ENCODE measurements at places on chromosomes 3 and 15.

GRCh38 chr3:166955201-166955939, 424.7 kb downstream of the ZBBX start:
- DNase-seq: no peak

GRCh38 chr3:151912028-151912427, 38.6 kb downstream of the SUCNR1 start:
- no peak for DNase-seq

DNA sequence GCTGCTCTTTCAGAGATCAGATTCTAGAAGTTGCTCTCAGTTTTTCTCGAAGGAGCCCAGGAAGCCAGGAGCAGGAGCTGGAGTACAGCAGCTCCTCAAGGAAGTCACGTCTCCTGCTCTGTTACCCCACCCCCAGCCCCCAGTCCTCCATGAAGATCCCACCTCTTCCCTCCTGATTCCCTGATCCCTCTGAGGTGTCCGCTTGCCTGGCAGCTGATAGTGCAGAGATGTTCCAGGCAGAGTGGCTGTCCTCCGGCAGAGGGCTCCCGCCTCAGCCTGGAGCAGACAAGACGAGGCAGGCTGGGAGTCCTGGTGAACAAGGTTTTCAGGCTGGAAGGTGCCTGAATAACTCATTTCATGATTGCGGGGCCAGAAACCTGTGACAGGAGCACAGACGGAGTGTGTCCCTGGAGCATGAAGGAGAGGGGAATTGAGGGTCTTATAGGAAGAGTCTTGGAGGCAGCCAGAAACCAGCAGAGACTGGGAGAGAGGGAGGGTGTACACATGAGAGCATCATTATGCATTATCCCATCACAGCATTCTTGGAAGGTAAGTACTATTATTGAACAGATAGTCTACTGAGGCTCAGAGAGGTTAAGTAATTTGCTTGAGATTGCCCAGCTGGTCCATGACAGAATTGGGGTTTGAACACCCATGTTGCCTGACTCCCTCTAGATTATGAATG, 1.2 kb downstream of the HRH1 start:
- DNase-seq: peak; percentile 22

GRCh38 chr15:78212546-78213424, 21.6 kb downstream of the ACSBG1 start:
- no peak for DNase-seq

GRCh38 chr3:151916781-151917180, 43.3 kb downstream of the SUCNR1 start:
- DNase-seq: no peak

- no peak for DNase-seq
Measured at GRCh38 chr3:149339931-149340309, 6.5 kb upstream of the TM4SF18 start.

GRCh38 chr15:74906067-74906449, 593 bp downstream of the FAM219B start:
- DNase-seq: peak; percentile 34

DNA sequence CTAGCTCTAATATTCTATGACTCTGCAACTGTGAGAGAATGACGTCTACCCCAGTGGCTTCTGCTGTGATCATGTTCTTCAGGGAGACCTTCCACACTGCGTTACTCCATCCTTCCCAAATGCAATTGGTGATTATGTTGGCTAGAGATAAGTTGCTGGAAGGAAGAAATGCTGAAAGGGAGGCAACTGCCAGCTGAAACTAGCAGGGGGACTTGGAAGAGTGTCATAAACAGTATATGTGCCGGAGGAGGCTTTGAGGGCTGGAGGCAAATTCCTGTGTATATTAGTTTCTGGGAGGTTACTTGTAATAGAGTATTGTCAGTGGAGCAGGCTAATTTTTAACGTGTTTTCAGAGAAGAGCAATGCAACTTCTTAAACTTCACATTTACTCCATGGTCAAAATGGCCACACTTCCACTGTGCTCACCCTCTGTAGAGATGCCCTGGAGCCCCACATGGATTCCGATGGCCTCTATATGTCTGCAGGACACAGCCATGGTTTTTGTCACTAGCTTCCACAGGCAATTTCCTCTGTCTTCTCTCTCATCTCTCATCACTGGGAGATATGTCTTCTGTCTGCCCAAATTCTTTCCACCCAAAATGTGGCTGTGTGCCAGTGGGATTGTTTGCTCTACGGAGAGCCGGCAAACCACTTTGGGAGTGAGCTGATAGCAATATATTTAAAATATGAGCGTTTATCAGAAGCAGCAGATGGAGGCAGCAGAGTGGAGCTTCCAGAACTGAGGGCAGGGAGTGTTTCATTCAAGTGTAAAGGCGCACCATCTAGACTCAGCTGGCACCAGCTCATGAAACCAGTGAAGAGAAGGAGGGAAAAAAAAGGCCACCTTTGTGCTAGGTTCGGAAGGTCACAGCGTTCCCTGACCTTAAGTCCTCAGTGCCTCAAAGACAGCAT, 13.3 kb upstream of the CD47 start:
- DNase-seq: no peak

- DNase-seq: peak; percentile 68
Measured at GRCh38 chr3:10198761-10199649, 34.3 kb downstream of the IRAK2 start.

DNA sequence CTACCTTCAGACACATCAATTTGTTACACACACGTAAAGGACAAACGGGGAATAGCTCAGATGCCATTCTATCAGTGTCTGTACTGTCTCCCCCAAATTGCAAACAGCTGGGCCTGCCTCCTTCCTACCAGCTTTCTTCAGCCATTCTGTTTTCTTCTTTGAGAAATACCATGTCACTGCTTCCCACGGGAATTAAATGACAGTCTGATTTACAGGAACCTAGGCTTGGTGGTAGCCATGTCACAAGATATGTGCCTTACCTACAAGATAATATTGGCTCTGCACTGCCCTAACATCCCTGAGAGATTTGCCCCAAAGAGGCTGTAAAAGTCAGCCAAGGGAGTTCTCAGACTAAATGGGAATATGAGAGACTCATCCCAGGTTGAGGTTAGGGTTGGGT, 308.3 kb downstream of the LRTM1 start:
- no peak for DNase-seq

- DNase-seq: no peak
Measured at GRCh38 chr3:16113704-16114103, 60.8 kb upstream of the GALNT15 start.

- no peak for DNase-seq
Measured at GRCh38 chr3:64815195-64815631, 127.4 kb upstream of the ADAMTS9 start.

DNA sequence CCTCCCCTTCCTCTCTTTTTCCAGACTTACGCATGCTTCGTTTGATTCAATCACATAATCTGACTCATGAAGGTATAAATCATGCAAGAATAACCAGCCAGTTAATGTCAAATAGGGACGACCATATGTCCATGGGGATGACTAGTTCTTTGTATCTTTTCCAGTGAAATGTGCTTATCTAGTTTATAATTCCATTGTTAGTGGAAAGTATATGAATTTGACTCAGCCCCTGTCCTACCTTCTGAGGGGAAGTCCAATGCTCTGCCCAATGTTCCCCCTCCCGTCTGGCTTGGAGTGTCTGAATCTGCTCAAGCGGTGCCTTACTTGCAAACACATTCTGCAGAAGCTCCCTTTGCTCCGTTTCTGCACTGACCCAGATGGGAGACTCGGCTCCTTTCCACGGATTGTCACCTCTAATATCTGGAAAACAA, 55.0 kb upstream of the EPHB3 start:
- no peak for DNase-seq

GRCh38 chr3:115704661-115705338, 81.5 kb downstream of the GAP43 start:
- DNase-seq: no peak

DNA sequence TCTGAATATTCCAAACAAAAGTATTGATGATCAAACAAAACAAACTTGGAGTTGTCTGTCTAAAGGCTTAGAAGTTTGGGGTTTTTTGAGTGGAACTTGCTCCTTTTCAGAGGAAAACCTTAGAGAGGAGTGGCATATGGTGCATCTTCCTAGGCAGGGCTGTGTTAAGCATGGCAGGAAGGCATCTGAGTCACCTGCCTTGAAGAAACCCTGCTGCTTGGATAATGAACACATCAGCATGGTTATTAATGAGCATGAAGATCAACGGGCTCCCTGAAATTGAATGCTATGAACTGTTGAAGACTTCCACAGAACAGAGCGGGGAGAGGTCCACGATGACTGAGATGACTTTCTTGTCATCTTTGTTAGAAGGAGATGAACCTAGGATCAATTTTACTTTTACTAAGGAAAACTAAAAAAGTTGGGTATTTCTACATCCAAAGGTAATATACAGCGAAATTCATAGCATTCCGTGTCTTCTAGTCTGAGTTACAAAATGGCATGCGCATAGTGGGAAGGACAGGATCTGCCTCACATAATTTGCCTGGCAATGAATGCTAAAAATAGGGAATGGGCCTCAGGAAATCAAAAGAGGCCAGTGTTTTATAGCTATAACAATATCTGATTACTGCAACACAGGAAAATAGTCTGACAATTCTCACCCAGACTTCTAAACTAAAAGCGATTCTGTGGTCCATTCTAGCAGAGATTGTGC, 11.6 kb upstream of the TMED3 start:
- no peak for DNase-seq

GRCh38 chr3:166688665-166689064, 691.4 kb downstream of the ZBBX start:
- DNase-seq: no peak

DNA sequence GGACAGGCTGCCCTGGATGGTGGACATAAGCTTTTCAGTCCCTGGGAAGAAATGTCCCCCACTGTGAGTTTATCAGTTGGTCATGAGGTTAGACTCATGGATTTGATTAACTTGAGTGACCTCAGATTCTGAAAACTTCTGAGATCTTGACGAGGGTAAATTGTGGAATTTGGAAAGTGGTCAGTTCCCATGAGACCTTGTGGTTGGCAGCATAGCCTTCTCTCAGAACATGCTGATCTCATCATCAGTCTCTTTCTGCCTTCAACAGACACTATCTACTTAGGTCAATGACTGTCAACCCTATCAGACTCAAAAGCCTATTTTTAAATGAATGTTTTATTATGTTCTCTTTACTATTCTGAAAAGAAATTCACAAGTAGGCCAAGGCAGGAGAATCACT, 45.6 kb upstream of the NDUFB4 start:
- no peak for DNase-seq

GRCh38 chr3:181626036-181626435, 85.7 kb upstream of the SOX2 start:
- no peak for DNase-seq

DNA sequence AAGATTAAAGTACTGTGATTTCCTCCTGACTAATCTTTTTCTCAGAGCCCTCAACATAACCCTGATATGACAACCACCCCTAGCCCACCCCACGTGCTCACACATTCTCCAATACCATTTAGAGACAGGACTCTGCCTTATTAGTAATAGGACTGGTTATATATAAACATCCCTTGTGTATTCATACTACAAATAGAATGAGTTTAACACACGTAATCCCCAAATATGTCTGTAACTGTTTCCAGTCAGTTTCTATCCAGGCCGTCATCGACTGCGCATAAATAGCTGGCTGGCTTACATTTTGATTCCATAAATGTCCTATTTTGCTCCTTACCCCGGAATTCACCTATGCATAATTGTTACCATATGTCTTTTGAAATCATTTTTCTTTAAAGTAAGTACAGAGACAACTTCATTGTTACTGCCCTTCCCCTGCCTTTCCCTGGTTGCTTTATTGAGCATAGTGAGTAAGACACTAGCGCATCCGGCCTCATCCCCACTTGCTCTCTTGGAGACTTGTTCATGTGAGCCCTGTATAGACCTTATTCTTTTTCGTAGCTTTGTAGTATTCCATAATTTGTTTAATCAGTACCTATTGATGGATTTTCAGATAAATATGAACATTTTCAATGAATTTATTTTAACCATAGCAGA, 3.5 kb upstream of the P2RY14 start:
- no peak for DNase-seq

DNA sequence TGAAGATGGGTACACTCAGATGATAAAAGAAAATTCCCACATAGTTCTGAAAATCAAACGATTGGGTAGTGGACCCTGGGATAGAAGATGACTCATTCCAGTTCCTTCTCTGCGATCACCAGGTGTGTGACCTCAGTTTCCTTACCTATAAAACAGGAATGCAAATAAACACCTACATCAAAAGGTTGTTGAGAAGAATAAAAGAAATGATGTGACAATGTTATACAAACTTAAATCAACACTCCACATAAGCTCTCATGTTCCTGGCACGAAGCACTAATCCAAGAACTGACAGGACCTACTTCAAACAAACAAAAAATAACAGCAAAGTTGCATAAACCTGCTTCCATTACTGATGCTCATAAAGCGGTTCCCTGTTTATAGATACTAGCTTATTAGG, 69.2 kb downstream of the RORA start:
- DNase-seq: no peak

- no peak for DNase-seq
Measured at GRCh38 chr15:25059698-25060471, 105.1 kb downstream of the SNRPN start.

DNA sequence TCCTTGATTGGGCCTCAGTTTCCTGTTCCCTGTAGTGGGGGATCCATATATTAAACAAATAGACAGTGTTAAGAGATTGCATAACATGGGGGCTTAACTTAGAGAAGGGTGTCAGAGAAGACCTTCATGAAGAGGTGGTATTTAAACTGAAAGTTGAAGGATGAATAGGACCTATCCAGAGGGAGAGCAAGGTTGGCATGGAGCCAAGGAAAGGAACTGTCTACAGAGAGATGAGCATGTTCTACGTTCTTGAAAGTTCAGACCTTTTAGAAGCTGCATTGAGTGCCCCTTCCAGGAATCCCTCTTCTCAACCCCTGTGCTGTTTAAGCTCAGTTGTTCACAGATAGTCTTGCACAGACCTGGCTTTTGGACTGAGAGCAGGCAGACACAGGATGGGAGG, 2.4 kb downstream of the HTD2 start:
- DNase-seq: no peak

DNA sequence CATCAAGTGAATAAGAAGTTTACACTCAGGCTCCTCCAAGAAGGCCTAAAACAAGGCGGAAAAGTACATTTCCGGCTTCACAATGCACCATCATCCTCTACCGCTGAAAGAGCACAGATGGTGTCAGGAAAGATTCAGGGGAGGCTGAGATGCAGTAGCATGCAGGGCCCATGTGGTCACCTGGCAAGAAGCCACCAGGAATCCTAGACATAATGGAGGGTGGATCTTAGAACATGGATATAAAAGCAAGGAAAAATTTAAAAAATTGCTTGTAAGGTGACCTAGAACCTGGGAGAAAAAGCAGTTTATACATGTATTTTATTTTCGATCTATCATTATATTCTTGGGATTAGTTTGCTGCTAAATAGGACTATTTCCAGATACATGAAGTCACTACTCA, 21.9 kb upstream of the OTOL1 start:
- no peak for DNase-seq
